ENCODE measurements at places on chromosomes 13 and 19.

GRCh38 chr13:57345526-57345925 lies 178.5 kb downstream of the PRR20E start:
- no peak for DNase-seq

DNA sequence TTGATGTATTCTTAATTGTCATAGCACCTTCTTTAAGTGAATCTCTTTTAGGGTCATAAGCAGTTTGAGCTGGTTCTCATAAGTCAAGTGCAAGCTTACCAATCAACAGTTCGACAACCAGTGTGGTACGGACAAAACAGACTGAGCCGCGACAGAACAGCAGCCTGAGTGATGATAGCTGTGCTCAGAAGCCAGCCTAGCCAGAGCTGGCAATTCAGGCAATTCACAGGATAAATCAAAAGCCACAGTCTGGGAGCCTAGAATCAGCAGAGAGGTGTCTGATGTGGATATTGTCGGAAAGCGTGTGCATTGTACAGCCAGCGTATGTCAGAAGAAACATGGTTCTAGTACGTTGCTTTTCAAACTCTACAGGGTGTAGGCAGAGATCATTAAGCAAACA lies 14.9 kb downstream of the UBE2L5 start:
- no peak for DNase-seq

- DNase-seq = no peak
Observed at GRCh38 chr13:32136061-32136460, 104.5 kb downstream of the FRY start.

- no peak for DNase-seq
Observed at GRCh38 chr19:47074621-47075020, 26.2 kb upstream of the TMEM160 start.

DNA sequence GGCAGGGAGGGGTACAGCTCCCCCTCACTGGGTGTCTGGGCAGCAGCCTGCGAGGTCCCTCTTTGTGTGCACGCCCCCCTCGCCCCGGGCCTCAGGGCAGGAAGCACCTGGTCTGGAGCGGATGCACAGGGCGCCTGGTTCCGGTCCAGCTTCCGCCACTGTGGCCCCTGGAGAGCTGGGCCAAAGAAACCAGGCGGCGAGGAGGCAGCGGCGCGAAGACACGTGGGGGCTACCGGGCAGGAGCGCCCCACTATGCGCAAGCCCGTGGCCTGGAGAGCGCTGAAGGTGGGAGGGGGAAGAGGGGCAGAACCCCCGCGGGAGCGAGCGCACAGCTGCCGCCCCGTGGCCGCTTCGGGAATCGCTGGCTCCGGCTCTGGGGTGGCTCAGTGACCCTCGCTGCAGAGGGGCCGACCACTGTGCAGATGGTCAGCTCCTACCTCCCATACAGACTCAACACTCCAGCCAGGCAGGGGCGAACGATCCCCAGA lies 1.7 kb upstream of the LYL1 start:
- peak; percentile 56 for DNase-seq

GRCh38 chr13:39281539-39282150 lies 243.4 kb downstream of the NHLRC3 start:
- DNase-seq = no peak

- DNase-seq = no peak
Observed at GRCh38 chr13:113970810-113971470, 2.9 kb downstream of the C13orf46 start.

DNA sequence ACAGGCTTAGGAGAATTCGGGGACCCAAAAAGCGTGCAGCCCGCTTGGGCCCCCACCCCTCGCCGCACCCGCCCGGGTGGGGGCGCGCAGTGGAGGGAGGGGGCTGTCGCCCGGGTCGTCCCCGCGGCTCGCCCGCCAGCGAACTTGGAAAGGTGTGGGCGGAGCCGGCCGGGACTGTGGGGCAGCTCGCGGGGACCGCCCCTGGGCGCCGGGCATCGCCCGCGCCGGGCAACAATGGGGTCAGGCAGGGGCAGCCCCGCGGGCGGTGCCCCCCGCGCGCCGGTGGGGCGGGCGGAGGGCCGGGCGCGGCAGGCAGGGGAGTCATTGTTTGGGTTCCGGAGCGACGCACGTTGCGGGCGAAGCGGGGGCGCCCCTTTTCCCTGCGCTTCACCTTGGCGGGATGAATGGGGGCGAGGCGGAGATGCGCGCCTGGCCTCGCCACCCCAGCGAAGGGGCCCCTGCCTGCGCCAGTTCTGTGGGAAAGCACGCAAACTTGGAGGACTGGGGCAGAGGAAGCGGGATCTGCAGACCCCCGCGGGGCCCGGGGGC lies 647 bp upstream of the KLF12 start:
- DNase-seq = peak; percentile 82

- DNase-seq = peak; percentile 45
Observed at GRCh38 chr19:45251452-45252354, 632 bp downstream of the MARK4 start.

GRCh38 chr13:58977085-58977484 lies 1186.6 kb downstream of the DIAPH3 start:
- DNase-seq = no peak

- DNase-seq = no peak
Observed at GRCh38 chr19:55300886-55301458, 17.2 kb downstream of the BRSK1 start.

GRCh38 chr13:108779308-108779707 lies 149.9 kb downstream of the MYO16 start:
- DNase-seq = no peak

DNA sequence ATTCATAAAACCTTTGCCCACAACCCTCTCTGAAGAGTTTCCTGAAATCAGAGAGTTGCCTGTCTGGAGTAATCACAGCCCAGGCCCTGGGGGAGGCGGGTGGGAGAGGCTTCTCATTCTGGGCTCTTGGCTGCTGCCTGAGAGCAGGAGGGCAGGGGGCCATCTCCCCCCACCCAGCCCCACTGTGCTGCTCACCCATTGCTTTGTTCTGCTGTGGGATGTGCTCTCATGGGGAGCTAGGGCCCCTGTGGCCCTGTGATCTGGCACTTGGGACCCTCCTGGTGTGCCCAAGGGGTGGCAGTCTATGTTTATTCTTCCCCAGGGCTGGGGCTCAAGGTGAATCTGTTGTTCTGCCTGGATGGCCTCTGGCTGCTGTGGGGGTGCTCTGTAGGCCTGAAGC lies 6.1 kb downstream of the KCTD15 start:
- no peak for DNase-seq

DNA sequence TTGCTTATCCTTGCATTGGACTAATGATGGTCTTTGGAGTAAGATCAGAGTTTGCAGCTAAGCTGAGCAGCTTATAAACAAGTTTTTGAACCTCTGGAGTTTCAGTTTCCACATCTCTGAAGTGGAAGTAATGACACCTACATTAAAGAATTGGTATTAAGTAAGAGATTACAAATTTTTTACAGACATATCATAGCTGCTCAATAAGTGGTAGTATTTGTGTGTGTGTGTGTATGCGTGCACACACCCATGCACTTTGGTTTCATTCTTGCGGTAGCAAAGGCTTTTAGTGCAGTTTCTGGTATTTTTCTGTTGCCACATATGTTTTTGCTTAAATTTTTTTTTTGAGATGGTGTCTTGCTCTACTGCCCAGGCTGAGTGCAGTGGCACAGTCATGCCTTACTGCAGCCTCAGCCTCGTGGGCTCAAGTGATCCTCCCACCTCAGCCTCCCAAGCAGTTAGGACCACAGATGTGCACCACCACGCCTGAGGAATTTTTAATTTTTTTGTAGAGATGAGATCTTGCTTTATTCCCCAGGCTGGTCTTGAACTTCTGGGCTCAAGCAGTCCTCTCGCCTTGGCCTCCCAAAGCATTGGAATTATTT lies 4.5 kb downstream of the NAA16 start:
- no peak for DNase-seq

GRCh38 chr13:24618011-24618955 lies 61.9 kb upstream of the ATP12A start:
- no peak for DNase-seq

GRCh38 chr13:59208405-59209195 lies 955.1 kb downstream of the DIAPH3 start:
- DNase-seq = no peak

GRCh38 chr13:36965767-36966166 lies 33.4 kb downstream of the ALG5 start:
- DNase-seq = no peak
